Astrocyte (in vitro differentiated cells and primary cell): ENCODE measurements at places on chromosomes 5 and 9. TPM values are rescaled to one million over a fixed set of nuclear protein-coding genes. Genes with fewer than 3 reads are reported as not detected.

RBM22 gene
- 42.0 and 47.4 TPM in 2 replicates for total RNA-seq

WDR31 gene
- 1.6 and 2.1 TPM in 2 replicates for total RNA-seq

- DNase-seq: no peak
These were observed 340.1 kb upstream of the PRR16 start for GRCh38 chr5:120124031-120124430.

GRCh38 chr9:20042128-20042711 lies 253.4 kb upstream of the SLC24A2 start:
- no peak for DNase-seq

GRCh38 chr5:149757956-149758355 lies 27.8 kb downstream of the PPARGC1B start:
- no peak for DNase-seq

DNA sequence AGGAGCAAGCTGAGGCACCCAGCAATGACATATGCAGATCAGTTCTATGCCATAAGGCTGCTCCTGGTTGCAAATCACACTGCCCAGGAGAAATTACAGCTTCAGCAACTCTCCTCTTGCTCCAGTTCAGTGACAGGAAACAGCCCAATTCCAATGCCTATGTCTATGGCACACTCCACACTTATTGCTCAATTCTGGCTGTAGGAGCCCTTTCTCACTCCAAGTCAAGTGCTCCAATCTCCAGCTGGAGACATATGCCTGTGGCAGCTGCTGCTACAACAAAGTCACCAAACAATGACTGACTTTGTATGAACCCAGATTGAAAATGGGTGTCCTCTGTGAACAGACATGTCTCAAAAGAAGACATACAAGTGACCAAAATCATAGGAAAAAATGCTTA lies 31.8 kb upstream of the PLCXD3 start:
- no peak for DNase-seq

DNA sequence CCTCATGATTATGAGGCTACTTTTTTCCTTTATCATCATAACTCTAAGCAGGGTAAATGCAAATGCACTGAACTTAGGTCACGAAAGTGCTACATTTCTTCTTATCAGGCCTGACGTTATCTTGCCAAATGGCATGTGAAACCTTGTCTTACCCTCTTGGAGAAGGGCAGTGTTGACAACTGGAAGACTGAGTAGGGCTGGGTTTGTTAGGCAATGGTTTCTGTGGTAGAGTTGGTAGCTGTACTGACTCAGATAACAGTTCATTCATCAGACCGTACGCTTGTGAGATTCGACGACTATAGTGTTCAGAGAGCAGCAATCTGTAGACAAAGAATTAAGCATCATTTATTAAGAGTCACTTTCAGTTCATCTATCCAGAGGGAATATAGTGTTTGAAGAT lies 127.7 kb downstream of the CPLANE1 start:
- no peak for DNase-seq

SPATA31C1 gene
- not detected in 2 replicates for total RNA-seq

- no peak for DNase-seq
These were observed 66.3 kb downstream of the NR2F1 start for GRCh38 chr5:93649234-93649900.

DNA sequence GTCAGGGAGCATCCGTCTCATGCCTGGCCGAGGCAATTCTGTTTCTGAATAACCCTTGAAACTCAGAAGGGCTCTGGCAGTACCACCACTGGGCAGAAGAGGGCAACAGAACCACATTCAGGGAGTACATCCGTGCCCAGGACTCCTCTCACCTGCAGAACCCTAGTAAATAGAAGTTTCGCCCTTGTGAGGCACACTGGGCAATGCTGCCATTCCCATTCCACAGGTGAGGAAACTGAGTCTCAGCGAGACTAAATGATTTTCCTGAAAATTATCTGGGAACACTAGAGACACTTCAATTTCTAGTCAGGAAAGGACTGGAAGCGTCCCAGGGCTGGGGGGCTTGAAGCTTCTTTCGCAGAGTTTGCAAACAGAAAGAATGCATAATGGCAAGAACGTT lies 74.7 kb downstream of the FGF1 start:
- peak; percentile 35 for DNase-seq

DNA sequence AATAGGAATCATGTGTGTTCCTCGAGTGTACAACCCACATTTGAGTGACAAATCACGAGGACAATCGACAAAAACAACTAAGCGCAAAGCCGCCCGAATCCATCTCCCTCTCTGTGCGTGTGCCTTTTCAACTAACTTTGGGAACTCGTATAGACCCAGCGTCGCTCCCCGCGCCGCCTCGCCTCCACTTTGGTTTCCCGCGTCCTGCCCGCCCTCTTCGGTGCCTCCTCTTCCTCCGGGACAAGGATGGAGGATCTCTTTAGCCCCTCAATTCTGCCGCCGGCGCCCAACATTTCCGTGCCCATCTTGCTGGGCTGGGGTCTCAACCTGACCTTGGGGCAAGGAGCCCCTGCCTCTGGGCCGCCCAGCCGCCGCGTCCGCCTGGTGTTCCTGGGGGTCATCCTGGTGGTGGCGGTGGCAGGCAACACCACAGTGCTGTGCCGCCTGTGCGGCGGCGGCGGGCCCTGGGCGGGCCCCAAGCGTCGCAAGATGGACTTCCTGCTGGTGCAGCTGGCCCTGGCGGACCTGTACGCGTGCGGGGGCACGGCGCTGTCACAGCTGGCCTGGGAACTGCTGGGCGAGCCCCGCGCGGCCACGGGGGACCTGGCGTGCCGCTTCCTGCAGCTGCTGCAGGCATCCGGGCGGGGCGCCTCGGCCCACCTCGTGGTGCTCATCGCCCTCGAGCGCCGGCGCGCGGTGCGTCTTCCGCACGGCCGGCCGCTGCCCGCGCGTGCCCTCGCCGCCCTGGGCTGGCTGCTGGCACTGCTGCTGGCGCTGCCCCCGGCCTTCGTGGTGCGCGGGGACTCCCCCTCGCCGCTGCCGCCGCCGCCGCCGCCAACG lies at the start of gene GPR150:
TSS of gene GPR150 (plus strand) at position 58 of the 840 bp plus-strand sequence. CDS start at position 247, 189 bp downstream.
- peak; percentile 24 for DNase-seq

DNA sequence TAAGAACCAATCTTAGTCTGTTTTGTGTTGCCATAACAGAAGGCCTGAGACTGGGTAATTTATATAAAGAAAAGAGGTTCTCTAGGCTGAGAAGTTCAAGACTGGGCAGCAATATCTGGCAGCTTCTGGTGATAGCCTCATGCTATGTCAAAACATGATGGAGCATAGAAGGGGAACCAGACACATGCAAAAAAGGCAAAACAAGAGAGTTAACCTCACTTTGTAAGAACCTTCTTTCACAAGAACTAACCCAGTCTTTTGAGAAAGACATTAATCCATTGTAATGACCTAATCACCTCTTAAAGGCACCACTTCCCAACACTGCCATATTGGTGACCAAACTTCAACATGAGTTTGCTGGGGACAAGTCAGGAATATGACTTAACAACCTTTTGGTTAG lies 37.3 kb downstream of the FSD1L start:
- no peak for DNase-seq

NIM1K gene
- total RNA-seq: 0.54 and 1.5 TPM in 2 replicates

DNA sequence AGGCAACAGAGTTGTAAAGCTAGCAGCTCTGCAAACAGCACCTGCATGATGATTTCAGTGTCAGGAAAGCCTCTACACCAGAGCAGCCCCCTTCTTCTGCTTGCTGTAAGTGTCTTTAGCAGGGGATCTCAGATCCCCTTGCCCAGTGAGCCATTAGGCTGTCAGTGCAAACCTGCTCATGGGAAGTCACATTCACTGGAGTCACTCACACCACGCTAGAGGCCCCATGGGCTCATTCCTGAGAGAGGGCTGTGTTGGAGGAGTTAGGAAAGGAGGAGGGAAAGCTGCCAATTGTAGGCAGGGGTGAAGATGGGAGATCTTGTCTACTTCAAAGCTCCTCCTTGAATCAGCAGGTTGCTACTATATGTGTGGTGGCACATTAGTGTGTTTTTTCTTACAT lies 275.2 kb downstream of the SMARCA2 start:
- no peak for DNase-seq

- no peak for DNase-seq
These were observed 482.7 kb upstream of the C9orf72 start for GRCh38 chr9:28056006-28056405.

DNA sequence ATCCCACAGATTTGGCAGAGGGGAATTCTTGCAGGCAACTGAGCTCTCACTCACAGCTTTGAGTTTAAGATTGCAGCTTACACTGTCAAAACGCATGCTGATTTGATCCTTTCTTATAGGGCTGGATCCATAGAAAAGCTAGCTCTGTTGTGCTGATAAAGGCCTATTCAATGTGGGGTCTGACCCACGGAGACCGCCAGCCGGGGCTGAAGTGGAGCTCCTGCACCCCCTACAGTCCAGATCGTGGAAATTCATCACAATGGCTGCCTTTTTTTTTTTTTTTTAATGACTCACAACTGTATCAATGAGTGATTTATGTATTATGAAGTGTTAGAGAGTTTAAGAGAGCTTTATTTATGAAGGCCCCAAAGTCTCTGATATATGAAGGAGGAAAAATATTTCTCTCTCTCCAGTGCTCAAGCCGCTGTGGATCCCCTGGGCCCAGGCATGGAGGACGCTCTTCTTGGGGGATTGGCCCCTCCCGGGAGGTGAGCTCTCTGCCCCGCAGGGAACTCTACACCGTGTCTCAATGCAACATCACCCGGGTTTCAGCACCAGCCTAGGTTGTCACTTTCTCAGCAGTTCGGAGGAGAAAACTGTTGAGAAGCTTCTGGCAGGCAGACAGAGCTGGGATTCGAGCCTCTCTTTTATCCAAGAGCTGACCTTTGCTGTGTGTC lies 700.2 kb downstream of the IRX1 start:
- DNase-seq: peak; percentile 4

SLC1A3 gene
- 20.9 and 23.8 TPM in 2 replicates for total RNA-seq

SPATA31E1 gene
- total RNA-seq: not detected in 2 replicates

- no peak for DNase-seq
These were observed 5.4 kb downstream of the GOLM1 start for GRCh38 chr9:86093788-86094555.
